ENCODE measurements at places on chromosomes 1 and 21.

DNA sequence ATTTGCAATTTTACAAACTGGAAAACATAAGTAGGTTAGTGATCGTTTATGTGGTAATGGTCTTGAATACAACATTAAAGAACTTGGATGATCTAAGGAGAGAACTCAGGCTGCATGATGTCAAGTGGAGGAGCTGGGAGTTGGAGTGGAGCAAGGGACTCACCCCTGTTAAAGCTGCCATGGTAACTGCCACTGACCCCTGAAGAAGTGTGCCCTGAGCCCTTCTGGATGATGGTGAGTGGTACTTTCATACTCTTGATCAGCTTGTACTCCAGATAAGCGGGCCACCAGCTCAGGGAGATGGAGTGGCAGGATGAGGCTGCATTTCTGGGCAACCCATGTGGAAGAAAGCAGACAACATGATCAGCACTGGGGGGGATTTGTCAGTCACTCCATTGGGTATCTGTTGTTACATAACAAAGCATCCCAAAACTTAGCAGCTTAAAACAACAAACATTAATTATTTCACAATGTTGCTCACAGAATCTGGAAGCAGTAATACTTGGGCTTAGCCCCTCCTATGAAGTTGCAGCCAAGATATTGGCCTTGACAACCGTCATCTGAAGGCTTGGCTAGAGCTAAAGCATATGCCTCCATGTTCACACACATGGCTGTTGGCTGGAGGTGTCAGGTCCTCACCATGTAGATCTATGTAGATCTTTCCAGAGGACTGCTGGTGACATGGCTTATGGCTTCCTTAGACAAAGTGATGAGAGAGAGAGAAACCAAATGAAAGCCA lies 213.8 kb downstream of the DUSP10 start:
- DNase-seq: no peak

DNA sequence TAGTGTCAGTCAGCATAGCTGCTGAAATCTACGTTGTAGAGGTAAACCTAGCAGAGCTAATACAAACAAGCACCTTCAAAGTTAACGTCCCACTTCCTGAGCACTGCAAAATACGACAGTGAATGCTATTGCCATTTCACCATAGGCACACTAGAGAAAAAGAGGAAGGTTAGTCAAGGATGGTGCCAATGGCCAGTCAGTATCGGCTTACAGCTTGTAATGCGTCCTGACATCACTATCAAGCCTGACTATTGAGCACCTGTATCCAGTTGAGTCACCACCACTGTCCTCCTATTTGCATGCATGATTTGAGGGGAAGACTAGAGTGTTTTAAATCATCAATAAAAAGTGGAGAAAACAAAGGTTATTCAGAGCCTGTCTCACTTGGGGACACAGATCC lies 34.4 kb downstream of the NUCKS1 start:
- no peak for DNase-seq

- no peak for DNase-seq
Measured at GRCh38 chr1:108592030-108592759, 32.3 kb downstream of the EEIG2 start.

GRCh38 chr1:43952731-43953346 lies 6.1 kb downstream of the IPO13 start:
- no peak for DNase-seq

DNA sequence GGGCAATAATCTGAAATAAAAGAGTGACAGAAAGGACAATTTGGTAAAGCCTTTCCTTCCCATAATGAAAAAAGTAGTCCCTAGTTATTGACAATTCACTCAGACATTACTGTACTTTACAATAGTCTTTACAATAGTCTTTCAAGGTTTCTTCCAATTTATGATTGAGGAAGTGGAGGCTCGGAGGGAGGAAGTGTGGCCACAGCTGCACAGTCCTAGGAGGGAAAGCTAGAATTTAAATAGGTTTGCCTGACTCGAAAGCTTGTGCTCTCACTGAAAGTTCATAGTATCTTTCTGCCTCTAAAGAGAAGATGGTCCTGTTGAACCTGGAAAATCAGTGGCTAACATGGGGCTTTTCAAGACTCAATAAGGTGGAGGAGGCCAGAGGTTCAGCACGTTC lies 203.2 kb downstream of the SDCCAG8 start:
- no peak for DNase-seq

DNA sequence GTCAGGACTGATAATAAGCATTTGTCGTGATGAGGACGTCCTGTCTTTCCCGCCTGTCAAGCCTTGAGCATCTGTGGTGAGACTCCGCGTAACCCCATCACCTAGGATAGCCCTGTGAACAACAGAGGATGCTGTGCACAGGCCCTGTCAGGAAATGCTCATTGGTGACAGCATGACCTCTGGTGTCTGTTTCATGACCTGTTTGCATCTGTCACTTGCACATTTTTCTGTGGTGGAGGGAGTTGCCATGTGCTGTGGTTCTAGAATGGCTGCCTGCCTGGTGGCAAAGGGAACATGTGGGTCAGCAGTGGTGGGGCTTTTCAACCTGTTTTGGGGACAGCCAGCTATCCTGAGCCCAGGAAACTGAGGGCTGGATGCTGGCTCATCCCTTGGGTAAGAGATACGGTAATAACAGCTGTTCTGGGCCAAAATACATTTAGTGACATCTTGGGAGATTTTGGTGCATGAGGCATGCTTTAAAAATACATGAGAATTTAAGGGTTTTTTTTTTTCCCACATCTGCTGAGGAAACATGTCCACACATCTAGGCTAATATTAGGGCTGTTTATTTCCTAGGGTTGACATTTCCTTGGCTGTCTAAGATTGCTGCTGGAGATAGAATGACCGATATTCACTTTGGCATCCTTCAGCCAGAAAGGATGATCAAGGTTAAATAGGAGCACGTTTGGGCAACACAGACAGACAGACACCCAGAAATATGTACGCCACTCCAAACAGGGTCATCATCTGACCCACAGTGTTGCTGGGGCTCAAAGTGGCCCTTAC lies 52.9 kb downstream of the KCNC4 start:
- no peak for DNase-seq

DNA sequence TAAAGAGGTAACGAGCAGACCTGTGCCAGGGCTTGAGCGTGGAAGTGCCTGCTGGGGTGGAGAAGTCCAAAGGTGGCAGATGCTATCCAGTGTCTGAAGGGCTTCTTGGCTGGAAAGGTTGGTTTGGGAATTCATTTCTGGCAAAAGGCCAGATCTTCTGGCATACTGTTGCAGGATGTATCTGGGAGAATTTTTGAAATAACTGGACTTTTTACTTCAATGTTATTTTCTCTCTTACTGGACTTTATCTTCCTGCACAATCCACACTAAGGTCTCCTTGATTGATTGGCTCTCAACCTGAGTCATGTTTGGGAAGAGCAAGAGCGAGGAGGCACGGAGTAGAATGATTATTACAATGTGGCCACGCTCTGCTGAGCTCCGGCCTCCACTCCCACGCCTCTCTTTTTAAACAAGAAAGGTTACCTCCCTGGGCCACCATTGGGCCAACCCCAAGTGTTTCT lies 278.4 kb downstream of the TM2D1 start:
- DNase-seq: no peak

- DNase-seq: no peak
Measured at GRCh38 chr1:55860798-55861519, 645.8 kb upstream of the USP24 start.

DNA sequence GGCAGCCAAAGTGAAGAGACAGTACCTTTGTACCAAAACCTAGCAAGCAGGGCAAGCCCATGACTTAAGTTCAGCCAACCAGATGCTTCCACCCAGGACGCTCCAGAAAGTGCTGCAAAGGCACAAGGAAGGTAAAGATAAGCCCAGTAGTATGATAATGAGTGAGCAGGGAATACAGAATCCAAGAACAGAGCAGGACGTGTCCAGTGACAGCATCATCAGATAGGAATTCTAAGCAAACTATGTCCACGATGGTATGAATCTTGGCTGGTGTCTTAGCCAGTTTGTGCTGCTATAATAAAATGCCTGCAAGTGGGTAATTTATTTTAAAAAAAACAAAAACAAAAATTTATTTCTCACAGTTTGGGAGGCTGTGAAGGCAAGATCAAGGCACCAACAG lies 13.6 kb downstream of the GJA4 start:
- no peak for DNase-seq

DNA sequence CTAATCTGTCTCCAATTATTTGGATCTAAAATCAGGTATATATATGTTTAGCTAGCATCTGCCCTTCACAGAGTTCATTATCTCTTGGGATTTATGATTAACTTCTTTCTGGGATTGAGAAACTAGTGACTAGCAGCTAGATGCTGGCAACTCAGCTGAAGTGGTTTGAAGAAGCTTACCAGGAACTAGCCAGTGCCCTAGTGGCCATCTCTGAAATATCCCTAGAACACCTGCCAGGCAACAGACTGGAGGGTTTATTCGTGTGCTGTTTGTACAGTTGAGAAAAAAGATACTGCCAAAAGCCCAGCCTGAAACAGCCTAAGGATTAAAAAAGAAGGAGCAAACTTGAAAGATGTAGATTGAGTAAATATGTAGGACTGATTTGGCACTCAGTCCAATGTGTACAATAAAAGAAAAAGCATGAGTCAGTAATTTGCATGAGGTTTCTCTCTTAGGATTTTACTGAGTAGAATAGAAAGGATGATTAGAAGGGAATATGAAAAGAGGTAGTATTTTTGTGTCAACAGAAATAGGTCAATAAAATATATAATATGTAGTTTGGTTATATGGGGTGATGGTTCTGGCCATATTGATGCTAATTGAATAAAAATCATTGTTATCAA lies 1144.6 kb upstream of the ADGRL2 start:
- DNase-seq: peak; percentile 64

GRCh38 chr21:46157396-46157986 lies 2.1 kb upstream of the FTCD start:
- no peak for DNase-seq

- no peak for DNase-seq
Measured at GRCh38 chr1:169874229-169874628, 19.5 kb downstream of the SCYL3 start.

DNA sequence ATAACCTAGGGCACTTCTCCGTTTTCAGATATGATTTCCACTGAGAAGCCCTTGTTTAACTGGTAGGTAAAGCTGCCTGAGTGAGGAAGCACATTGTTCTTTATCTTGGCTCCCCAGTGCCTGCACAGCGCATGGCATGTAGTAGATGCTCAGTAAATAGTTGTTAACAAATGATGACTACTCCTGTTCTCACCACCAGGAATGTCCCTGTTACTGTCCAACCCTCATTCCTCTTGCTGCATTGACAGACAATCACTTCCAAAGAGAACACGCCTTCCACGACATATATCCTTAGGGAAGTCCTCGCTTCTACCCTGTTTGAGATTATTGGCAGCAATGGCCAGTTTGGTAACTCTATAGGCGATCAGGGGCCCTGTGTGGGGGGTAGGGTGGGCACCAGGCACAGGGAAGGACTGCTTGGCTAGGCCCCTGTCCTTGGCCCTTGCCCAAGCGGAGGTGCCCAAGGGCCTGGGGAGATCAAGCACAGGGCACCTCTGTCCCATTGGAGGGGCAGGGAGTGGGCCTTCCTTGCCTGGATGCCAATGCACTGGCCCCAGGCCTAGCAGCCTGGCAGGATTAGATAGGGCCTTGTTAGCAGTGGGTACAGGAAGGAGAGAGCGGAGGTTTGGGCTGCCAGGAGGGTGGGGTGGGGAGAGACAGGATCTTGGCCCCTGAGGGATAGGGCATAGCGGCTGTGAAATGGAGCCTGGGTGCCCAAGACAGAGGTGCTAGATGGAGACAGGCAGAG lies 10.2 kb downstream of the NES start:
- no peak for DNase-seq

GRCh38 chr1:23865543-23865930 lies 2.6 kb downstream of the FUCA1 start:
- no peak for DNase-seq

- DNase-seq: no peak
Measured at GRCh38 chr1:10586125-10586524, 111.4 kb downstream of the PEX14 start.

GRCh38 chr1:103190766-103191165 lies 82.4 kb upstream of the COL11A1 start:
- no peak for DNase-seq

GRCh38 chr1:221149111-221149510 lies 269.9 kb downstream of the HLX start:
- DNase-seq: no peak

- DNase-seq: no peak
Measured at GRCh38 chr21:31554511-31555022, 104.9 kb upstream of the SOD1 start.

DNA sequence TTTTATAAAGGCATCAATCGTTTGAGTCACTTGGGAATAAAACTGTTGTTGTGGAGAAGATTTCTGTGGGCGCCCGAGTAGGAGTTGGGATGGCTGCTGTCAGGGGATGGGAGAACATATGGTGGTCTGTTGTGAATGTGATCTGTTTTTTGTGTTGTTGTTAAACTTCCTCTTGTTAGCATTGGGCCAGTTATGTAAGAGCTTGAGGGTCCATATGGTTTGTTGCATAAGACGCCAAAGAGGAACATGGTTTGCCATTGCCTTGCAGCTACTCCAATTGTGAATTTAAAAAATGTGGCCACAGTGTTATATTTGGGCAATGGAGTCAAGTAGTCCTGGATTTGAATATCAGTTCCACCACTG lies 136.1 kb upstream of the JUN start:
- DNase-seq: no peak

GRCh38 chr1:108657356-108658080 lies 3.4 kb downstream of the HENMT1 start:
- no peak for DNase-seq

GRCh38 chr1:171868217-171868803 lies 27.0 kb downstream of the DNM3 start:
- DNase-seq: no peak

- DNase-seq: peak; percentile 18
Measured at GRCh38 chr1:32454726-32455125, 10.1 kb upstream of the ZBTB8B start.

DNA sequence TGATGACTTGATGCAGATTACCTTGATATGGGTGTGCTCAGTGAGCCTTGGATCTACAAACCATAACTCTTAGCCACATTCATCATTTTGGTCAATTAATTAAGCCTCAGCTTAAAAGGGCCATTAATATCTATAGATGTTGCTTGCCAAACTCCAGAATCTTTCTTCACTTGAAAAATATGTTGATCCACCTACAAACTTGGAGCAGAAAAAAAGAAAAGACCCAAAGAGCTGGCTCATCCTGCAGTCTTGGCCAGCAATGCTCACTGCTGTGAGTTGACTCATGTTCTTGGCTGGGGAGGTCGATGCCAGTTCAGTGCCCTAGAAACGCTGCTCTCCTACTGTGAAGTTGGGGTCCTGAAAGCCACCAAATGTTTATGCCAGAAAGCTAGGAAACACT lies 75.4 kb downstream of the DPT start:
- DNase-seq: no peak

- DNase-seq: no peak
Measured at GRCh38 chr1:81387446-81387845, 413.3 kb upstream of the ADGRL2 start.

- DNase-seq: no peak
Measured at GRCh38 chr1:204190212-204191211, 5.8 kb downstream of the KISS1 start.

DNA sequence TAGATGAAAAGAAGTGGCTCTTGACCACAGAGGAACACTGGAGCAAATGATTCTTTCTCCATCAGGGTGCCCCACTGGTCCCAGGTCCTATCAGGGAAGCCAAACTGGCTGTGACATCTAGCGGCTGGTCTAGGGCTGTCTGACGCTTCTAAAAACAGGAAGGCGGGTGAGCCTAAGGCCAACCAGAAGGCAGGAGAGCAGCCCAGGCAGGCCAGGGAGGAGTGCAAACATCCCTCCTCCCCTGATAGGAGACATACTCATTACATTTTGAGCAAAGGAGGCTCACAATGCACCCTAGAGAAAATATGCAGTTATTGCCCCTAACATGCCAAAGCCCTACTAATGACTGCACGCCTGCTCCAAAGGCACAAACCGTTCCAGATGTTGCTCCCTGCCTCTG lies 10.4 kb upstream of the FOXE3 start:
- DNase-seq: no peak

Measured in SHP77 (cell line).